ENCODE measurements at places on chromosomes 6 and 20.

- DNase-seq: no peak
These were observed 34.3 kb downstream of the PM20D2 start for GRCh38 chr6:89180112-89180511.

DNA sequence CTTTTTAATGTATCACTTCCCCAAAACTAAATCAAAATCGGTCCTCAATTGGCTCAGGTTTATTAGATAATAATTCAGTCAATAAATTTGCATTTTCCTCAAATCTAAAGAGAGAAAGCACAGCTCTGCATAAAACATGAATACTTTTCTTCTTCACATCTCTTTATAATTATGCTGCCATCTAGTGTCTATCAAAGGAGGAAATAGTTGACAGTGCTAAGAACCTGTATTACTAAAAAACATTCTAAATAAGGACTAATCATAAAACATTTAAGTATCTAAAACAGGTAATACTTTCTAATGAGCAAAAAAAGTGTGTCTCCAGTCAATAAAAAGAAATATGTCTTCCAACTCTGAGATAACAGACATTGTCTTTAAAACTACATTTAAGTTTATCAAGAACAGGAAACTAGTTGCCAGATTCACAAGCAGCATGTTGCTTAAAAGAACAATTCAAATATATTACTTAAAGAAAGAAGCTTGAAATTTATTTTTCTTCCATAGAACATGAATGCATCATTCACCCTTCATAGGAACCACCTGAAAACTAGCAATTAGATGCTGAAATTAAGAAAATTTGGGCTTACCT is 56.5 kb upstream of the DST start:
- peak; percentile 51 for DNase-seq

DNA sequence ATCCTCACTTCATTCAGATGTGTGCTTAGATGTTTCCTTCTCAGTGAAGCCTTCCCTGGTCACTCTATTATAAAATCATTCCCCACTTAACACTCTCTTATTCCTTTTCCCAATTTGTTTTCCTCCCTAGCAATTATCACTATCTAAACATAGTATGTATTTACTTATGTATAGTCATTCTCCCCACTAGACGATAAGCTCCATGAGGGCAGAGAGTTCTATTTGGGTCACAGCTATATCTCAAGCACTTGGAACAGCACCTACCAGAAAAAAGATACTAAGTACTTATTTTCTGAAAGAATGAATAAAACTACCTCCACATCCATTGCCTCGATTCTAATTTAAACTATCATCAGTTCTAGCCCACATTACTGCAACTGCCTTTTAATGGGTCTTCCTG is 36.5 kb downstream of the USP49 start:
- DNase-seq: no peak

DNA sequence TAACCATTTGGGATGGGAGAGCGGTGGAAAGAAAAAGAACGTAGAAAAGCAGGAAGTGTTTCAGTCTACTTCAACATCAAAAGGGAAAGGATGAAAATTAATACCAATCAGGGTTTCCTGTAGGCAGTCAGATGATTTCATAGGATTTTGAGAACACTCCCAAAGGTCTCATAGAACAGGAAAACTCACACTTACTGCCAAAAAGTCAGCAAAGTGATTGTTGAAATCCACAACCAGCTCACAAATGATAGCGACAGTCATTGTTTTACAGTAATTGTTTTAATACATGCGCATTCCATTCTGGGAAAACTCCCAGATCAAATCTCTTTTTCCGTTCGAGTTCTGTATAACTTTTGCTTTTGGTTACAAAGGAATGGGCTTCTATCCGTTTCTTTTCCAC is 5.3 kb upstream of the CNKSR3 start:
- peak; percentile 86 for DNase-seq

GRCh38 chr20:59738851-59739250 is 134.5 kb downstream of the PHACTR3 start:
- no peak for DNase-seq

GRCh38 chr20:57022306-57022705 is 244.1 kb downstream of the BMP7 start:
- no peak for DNase-seq

- DNase-seq: peak; percentile 81
These were observed 5.5 kb downstream of the EMILIN3 start for GRCh38 chr20:41360831-41361756.

GRCh38 chr6:159693128-159693893 is at the start of gene SOD2:
Gene SOD2, minus strand, starts transcription at chr6:159693241. Its CDS starts 74 bp downstream, at chr6:159693167.
- peak; percentile 89 for DNase-seq

DNA sequence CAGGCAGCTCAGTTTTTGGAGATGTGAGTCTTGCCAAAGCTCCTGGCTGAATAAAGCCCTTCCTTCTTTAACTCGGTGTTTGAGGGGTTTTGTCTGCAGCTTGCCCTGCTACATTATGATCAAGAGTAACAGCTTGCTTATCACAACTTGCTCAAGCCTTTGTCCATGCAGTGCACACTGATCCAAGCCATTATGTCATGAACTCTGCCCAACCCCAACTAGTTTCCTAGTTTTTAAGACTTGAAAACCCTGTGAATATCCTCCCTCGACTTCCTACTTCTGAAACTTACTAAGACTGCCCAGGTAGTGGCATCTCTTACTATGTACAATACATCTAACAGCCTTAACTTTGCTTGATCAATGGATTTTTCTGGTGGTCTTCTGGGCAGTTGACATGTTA is 50.3 kb upstream of the ADGRF4 start:
- no peak for DNase-seq

GRCh38 chr6:79427721-79428120 is 109.5 kb downstream of the LCA5 start:
- no peak for DNase-seq

- no peak for DNase-seq
These were observed 137.8 kb upstream of the SPACA1 start for GRCh38 chr6:87909849-87910248.

GRCh38 chr6:139871803-139872510 is 497.5 kb upstream of the CITED2 start:
- DNase-seq: peak; percentile 30

DNA sequence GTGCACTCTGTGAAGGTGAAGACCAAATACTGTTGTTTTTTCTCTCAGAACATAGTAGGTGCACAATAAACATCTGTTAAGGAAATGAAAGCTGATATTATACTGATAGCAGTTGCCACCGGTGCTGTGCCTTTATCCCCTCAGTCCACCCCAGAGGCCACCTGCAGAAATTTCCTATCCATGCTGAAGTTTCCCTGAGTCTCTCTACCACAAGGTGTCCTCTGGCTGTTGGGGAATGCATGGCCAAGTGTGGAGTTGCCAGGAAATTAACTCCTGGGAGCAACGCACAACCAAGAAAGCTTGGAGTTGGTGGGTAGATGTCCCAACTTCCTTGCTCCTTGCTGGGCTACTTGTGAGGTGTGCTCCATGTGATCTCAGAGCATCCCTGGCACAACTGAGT is 114.2 kb downstream of the LAMP5 start:
- DNase-seq: no peak

- DNase-seq: peak; percentile 51
These were observed 48.8 kb downstream of the PRR18 start for GRCh38 chr6:166259296-166259977.

- peak; percentile 70 for DNase-seq
These were observed 13.0 kb downstream of the RPP21 start for GRCh38 chr6:30357678-30358540.

DNA sequence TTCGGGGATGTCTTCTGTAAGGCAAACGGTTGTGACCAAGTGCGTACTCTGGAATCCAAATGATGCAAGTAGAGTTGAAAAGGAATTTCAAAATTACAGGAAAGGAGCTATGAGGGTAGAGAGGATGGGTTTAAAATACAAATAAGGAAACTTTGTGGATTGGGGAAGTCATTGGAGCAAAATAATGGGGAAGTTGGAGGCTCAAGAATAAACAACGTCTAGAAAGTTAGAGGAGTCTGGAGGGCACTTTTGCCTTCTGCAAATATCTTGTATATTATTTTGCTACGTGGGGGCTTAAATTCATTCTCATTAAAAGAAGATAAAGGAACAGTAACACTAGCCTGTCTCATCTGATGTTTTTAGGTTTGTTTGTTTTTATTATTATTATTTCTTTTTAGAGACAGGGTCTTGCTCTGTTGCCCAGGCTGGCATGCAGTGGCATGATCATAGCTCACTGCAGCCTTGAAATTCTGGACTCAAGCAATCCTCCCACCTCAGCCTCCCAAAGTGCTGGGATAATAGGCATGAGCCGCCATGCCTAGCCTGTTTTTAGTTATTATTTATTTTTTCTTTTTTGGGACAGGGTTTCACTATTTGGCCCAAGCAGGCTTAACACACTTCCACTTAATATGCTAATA is 55.0 kb upstream of the TNFAIP3 start:
- peak; percentile 25 for DNase-seq

- DNase-seq: no peak
These were observed 107.2 kb upstream of the PLEKHG1 start for GRCh38 chr6:150492507-150492906.

GRCh38 chr20:6142348-6142993 is 19.6 kb upstream of the FERMT1 start:
- peak; percentile 64 for DNase-seq

- DNase-seq: no peak
These were observed 18.1 kb upstream of the SIRPA start for GRCh38 chr20:1876975-1877608.

DNA sequence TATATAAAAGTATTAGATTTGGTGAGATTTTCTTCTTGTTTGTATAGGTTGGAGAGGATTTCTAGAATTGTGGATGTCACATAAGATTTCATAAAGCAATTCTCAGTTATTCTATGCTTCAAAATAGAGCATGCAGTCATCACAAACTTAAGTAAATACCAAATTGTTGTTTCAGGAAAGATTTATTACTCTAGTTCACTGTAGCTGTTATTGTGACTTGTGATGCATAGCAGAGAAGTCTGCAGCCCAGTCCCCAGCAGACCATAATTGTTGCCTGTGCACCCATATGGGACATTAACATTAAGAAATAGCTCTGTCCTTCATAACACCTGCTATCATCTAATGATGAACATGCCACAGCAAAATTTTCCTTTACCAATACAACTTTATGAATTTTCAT is 228.0 kb upstream of the FAM83B start:
- DNase-seq: no peak

- DNase-seq: peak; percentile 86
These were observed 83.0 kb upstream of the FAM184A start for GRCh38 chr6:119161438-119161837.

DNA sequence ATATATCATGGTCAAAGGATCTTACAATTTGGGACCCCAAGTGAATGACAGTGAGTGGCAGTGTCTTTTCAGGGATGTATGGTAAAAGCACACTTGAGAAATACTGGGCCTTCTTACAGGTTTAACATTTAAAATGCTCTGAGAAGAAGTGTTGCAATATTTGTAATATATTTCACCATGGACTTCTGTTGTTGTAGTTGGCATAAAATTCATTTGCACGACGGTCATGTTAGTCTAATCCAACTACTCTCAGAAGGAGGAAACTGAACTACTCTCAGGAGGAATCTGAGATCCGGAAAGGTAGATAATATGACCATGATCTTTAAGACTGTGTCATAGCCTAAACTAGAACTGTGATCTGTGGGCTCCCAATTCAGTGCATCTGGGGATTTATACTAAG is 700.1 kb downstream of the HDGFL1 start:
- DNase-seq: no peak

DNA sequence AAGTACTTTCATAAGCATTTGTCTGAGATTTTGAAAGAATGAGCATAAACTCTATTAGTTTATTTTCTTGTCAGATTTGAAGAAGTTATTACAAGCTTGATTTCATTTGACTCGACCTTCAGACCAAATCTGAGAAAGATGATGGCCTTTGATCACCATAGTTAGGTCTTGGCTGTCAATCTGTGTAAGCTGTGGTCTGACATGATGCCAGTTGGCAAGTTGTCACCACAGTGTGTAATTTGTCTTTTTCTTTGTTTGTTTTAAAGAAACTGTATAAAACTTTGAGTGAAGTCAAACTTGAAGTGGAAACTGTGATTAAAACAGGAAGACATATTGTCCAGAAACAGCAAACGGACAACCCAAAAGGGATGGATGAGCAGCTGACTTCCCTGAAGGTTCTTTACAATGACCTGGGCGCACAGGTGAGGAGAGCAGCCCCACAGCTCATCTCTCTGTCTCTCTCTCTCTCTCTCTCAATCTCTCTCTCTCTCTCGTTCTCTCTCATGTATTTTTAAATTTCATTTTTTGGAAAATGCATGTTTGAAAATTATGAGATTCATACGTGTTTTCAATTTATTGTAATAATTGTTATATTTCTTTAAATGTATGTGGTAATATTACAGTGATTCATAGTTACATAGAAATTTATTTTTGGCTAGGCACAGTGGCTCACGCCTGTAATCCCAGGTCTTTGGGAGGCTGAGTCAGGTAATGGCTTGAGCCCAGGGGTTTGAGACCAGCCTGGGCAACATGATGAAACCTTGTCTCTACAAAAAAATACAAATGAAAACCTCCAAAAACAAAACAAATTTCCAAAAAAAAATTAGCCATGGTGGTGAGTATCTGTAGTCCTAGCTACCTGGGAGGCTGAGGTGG is 208.1 kb downstream of the UTRN start:
- DNase-seq: no peak

GRCh38 chr6:152948150-152948768 is 34.6 kb downstream of the FBXO5 start:
- peak; percentile 57 for DNase-seq

DNA sequence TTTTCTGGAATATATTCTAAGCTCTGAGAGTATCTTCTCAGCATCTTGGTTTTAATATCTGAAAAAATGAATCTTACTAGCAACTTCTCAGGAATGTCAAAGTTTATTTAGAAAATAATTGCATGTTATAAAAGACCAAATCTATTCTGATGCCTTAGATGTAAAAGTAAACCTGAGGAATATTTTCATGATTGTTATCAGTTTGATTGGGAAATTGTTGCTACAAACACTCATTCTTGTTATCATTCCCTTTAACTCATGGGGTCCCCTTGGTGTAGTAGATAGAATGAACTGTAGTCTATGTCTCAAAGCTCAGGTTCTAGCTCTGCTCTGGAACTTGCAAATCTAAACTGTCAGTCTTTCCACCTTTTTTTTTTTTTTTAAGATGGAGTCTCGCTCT is 50.0 kb downstream of the SNRNP48 start:
- no peak for DNase-seq

- no peak for DNase-seq
These were observed 118.0 kb downstream of the NFATC2 start for GRCh38 chr20:51424270-51425117.

DNA sequence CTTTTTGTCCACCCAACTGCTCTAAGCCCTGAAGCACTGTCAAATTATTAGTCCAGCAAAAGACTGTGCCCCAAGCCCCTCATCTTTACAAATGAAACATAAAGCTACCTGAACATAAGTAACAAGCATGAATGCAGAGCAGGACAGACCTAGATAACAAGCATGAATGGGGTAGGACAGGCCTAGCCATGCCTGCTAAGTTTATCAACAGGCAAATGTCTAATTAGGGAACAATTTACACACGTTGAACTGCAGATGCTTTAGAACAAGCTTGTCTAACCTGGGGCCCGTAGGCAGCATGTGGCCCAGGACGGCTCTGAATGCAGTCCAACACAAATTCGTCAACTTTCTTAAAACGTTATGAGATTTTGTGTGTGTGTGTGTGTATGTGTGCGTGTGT is 13.6 kb downstream of the FBXO30 start:
- no peak for DNase-seq

Measured in muscle of leg (tissue), 16 donors.